NCI-H748 treated with DMSO at 0.1 percent for 48 hours (cell line): ENCODE measurements at places on chromosomes 5 and 9.

DNA sequence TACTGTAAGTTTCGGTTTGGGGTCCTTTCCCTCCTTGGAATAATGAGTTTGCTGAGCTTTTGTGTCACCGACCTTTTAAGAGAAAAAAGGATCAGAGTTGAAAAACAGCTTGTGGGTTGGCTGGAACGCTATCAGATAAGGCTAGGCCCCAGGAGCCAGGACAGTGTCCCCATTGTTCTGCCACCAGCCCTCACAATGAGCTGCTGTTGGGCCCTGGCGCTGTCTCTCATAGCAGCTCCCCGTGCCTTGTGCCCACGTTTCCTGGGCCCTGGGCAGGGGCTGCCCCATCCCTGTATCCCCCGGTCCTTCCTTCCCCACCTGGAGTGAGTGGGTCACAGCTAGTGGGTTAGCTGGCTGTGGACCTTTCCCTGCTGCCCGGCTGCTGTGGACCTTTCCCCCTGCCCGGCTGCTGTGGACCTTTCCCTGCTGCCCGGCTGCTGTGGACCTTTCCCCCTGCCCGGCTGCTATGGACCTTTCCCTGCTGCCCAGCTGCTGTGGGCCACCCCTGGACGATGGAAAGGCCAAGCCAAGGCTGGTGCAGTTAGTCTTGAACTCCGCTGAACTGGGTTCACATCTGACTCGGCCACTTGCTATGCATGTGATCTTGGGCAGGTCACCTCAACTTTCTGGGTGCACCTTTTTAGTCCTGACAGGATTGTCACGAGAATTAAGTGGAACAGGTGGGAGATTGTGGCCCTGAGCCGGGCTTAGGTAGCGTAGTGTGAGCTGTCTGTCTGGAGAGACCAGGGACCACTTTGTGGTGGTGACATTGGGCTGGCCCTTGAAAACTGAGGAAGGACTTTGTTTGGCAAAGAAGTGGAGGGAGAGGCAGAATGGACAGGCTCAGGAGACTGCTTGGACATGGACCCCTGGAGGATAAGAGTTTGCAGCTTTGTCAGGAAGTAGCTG lies 99.5 kb downstream of the DAB2IP start:
- no peak for DNase-seq

- DNase-seq = no peak
Observed at GRCh38 chr5:12780536-12780935, 876.3 kb upstream of the CTNND2 start.

- no peak for DNase-seq
Observed at GRCh38 chr9:126609711-126610388, 3.9 kb upstream of the LMX1B start.

DNA sequence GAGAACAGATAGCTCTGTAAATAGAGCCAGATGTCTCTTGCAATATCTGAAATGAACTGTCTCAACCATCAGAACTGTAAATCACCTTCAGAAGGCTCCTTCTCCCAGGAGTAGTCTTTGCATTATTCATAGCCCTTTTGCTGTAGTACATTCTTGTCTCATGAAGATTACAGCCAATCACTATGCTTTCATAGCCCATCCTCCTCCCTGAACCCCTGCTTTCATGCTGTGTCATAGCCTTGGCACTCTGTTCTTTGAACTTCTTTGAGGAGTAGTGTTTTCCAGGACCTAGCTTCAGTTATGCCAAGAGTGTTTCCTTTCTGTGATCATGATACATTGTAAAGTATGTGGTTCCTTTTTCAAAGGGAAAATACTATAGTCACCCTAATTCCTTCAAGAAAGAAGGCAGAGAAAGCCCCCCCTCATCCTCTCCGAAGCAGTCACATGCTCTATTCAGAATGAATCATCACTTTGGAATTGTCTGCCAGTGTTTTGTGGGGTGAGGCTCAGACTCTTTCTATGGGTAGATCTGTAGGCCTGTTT lies 61.1 kb downstream of the GRIA1 start:
- no peak for DNase-seq

DNA sequence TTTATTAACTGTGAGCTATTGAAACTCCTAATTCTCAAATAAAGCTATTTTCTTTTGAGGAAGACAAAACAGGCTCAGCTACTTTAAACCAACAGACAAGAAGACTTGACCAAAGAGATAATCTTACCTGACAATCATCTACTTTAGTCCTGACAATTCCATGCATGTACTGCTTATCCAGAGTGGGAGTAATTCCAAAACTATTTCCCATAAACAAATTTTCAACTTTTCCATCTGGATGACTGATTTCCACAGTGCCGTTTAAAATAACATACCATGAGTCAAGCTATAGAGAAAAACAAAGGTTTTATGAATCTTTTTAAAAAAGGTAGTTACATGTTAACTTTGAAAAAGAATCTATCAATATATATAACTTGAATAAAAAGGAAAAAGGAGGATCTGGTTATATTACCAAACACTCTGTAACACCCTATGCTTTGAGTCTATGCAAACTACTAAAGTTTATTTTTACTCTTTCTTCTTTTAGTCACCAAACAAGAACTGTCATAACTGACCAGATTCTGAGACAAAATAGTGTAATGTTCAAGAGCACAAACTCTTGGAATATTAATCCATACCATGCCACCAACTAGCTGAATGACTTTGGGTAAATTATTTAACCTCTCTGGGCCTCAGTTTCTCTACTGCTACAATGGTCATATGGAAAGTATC lies 129.7 kb downstream of the RAPGEF6 start:
- no peak for DNase-seq

DNA sequence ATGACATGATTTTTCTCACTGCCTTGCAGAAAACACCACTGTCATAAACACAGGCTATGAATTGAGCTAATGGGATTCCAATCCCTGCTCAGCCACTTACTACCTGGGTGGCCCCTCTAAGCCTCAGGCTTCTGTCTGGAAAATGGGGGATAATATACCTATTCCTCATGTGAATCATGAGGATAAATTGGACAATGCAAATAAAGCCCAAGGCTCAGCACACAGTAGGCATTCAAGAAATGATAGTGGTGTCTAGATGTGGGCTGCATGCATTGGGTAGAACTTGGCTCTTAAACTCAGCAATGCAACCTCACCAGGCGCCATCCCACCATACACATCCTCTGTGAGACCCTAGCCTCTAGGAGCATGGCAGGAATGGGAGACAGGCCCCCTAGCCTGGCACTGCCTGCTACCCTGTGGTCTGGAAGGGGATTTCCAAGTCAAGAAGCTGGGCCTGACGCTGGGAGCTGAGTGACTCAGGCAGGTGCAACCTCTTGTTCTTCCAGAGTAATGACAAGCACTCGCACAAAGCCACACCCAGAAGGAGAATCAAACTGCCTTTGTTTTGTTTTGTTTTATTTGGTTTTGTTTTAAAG lies 2.3 kb upstream of the TNIP1 start:
- peak; percentile 18 for DNase-seq

DNA sequence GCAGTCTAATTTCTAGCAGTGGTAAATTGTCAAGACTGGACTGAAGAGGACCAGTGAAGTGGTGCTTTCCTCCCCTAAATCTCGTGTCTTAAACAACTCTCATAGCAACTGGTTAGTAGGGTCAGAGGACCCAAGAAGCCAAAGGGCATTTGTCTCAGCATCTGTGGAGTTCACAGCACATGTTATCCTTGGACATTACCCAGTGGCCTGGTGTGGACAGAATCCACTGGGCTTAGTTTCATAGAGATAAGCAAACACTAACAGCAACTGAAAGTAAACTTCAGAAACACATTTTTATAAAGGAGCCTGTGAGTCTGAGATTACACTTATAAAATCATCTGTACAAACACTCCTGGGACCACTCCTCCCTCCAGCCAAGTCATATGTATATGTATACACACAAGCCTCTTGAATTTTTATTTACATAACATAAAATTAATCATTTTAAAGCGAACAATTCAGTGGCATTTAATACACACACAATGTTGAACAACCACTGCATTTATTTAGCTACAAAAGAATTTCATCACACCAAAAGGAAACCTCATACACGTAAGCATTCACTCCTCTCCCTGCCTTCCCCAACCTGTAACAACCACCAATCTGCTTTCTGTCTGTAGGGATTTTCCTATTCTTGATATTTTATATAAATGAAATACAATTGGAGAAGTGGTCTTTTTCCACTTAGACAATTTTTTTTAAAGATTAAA lies 457.8 kb downstream of the RASEF start:
- DNase-seq = peak; percentile 28

- DNase-seq = no peak
Observed at GRCh38 chr5:138841531-138841930, 33.6 kb downstream of the LRRTM2 start.

- no peak for DNase-seq
Observed at GRCh38 chr5:135873831-135874230, 21.8 kb downstream of the IL9 start.

DNA sequence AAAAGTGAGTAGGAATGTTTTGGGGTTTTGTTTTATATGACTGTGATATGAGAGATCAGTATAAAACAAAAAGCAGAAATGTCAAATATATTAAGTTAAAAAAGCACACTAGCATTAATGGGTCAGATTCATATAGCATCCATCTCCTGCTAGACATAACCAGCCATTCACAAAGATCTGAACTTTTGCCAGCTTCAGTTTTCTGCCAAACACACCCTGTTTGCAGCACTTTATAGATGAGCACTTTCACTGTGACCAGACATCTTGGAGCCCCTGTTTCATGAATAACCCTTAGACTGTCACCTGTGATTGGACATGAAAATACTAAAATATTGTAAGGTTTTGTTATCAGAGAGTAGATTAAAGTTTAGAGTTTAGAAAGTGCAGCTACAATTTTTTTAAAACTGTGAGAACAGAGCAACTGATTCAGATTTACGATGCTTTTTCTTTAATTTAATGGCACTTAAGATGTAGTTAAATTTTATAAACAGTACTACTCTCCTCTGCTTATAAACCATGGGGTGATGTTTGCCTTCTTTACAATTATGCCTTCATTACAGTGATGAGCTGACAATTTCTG lies 142.6 kb downstream of the KCTD16 start:
- peak; percentile 47 for DNase-seq

GRCh38 chr9:121322037-121322736 lies 47.9 kb downstream of the STOM start:
- DNase-seq = no peak
